ENCODE measurements at places on chromosomes 2 and 18. TPM values are rescaled to one million over a fixed set of nuclear protein-coding genes. Genes with fewer than 3 reads are reported as not detected.

- no peak for DNase-seq
Observed at GRCh38 chr2:60558536-60558935, 5.1 kb upstream of the BCL11A start.

CAPN14 gene
- 0.46 TPM for total RNA-seq

CNGA3 gene
- not detected for total RNA-seq

DNA sequence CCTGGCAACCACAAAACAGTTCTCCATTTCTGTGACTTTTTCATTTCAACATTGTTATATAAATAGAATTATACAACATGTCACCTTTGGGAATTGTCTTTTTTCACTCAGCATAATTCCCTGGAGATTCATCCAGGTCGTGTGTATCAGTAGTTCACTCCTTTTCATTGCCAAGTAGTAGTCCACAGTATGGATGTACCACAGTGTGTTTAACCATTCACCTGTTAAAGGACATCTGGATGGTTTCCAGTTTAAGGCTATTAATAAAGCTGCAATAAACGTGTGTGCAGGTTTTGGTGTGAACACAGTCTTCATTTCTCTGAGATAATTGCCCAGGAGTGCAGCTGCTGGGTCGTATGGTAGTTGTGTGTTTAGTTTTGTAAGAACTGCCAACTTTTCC, 35.7 kb downstream of the COPS7B start:
- DNase-seq = no peak
